ENCODE measurements at places on chromosomes 13 and 19.
A peak's percentile ranks its signal among the peaks of the same experiment; 100 is the strongest.

DNA sequence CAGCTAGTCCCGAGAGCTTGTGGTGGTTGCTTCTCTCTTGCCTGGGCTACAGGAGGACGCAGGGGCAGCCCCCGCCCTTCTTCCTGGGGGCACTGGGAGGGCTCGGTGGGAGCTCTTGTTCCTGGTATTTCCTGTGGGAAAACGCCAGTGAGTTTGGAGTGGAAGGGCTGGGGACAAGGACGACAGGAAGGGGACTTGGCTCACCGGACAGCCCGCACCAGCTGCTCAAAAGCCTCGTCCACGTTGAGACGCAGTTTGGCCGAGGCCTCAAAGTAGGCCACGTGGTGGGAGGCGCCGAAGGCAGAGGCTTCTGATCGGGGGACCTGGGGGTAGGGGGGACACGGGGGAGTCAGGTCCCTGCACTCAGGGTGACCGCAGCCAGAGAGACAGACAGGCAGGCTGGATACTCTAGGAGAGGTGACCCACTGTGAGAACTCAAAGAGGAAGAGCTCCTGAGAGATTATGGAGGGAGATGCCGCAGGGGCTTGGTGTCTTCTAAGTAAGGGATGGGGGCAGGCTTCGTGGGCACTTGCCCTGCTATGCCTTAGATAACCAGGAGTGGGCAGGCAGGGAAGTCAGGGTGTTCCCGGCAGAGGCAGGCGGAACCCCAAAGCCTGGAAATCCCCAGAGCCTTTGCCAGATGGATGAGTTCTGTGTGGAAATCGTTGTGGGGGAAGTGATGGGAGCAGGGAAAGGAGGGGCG is 4.3 kb downstream of the RRAS start:
- no peak overlapping the region for H3K27ac ChIP-seq
- H3K4me1 ChIP-seq, result peaks cover 25% of the 10 kb centered on the region
- no peak for DNase-seq
- no peaks in the 10 kb centered on the region for H3K36me3 ChIP-seq
- H3K4me3 ChIP-seq, result no peak overlapping the region
- peaks cover 1% of the 10 kb centered on the region for H3K27me3 ChIP-seq

GRCh38 chr19:23420824-23421223 is 25.6 kb upstream of the ZNF91 start:
- peaks cover 3% of the 10 kb centered on the region for H3K4me1 ChIP-seq
- no peak overlapping the region for H3K4me3 ChIP-seq
- no peak for DNase-seq
- H3K27me3 ChIP-seq, result peaks cover 2% of the 10 kb centered on the region
- H3K27ac ChIP-seq, result no peak overlapping the region

- H3K27me3 ChIP-seq, result peaks cover 8% of the 10 kb centered on the region
- H3K36me3 ChIP-seq, result no peaks in the 10 kb centered on the region
- H3K4me1 ChIP-seq, result peaks cover 3% of the 10 kb centered on the region
- H3K27ac ChIP-seq, result no peak overlapping the region
- no peak overlapping the region for H3K4me3 ChIP-seq
Measured at GRCh38 chr13:20711301-20712044, 8.0 kb downstream of the IL17D start.

GRCh38 chr13:110329798-110330461 is 22.8 kb downstream of the COL4A2 start:
- H3K36me3 ChIP-seq, result no peaks in the 10 kb centered on the region
- no peak overlapping the region for H3K27ac ChIP-seq
- H3K27me3 ChIP-seq, result peaks cover 10% of the 10 kb centered on the region
- no peaks in the 10 kb centered on the region for H3K4me1 ChIP-seq
- no peak overlapping the region for H3K4me3 ChIP-seq

GRCh38 chr19:33947265-33947964 is 150.7 kb downstream of the KCTD15 start:
- H3K27ac ChIP-seq, result no peak overlapping the region
- H3K4me1 ChIP-seq, result no peaks in the 10 kb centered on the region
- no peak overlapping the region for H3K4me3 ChIP-seq
- peaks cover 6% of the 10 kb centered on the region for H3K27me3 ChIP-seq
- no peak for DNase-seq
- no peaks in the 10 kb centered on the region for H3K36me3 ChIP-seq

DNA sequence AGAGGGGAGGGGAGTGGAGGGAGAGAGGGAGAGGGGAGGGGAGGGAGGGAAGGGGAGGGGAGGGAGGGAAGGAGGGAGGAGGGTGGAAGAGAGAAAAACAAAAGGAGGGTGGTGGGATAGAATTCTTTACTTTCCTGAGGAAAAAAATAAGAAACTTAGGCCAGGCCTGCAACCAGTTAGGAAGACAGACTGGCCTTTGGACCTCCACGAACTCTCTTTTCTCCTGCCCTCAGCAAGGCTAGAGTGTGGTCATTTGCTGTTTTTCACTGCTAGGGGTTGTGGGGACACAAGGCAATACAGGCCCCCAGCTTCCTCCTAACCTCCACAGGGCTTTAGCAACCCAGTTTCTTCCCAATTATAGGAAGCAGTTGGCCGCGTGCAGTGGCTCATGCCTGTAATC is 4.2 kb downstream of the CCDC8 start:
- H3K27ac ChIP-seq, result no peak overlapping the region
- peaks cover 35% of the 10 kb centered on the region for H3K27me3 ChIP-seq
- H3K36me3 ChIP-seq, result no peaks in the 10 kb centered on the region
- H3K4me3 ChIP-seq, result no peak overlapping the region
- no peak for DNase-seq

DNA sequence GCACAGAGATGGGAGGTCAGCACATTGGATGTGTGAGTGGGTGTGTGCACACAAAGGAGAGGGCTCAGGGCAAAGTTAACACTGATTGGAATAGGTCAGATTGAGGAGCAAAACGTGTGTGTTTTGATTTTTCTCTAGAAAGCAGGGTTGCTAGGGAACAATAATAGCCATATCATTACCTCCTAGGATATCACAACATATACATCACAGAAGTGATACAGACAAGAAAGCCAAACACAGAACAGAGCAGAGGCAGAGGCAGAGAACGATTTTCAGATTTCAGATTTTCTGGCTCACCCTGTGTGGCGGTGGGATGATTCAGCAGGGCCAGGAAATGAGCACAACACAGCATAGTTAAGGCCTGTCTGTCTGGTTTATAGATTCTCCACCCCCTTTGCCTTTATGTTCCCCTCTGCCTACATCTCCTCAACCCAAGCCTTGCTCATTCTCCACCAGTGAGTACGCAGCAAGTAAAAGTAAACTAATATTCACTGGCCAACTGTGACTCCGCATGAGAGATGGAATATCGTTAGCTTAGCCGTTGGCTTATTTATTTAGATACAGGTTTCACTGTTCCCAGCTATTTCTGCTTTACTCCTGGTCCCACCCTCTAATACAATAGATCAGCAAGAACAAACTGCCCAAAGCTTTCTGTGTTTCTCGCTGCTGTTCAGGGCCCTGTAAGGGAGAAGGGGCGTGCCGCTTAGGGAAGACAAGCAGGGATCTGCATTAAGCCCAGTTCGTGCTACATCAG is 182.7 kb upstream of the TSC22D1 start:
- no peak for DNase-seq
- H3K4me3 ChIP-seq, result no peak overlapping the region
- peaks cover 4% of the 10 kb centered on the region for H3K27me3 ChIP-seq
- H3K36me3 ChIP-seq, result no peaks in the 10 kb centered on the region
- no peak overlapping the region for H3K27ac ChIP-seq
- H3K4me1 ChIP-seq, result no peaks in the 10 kb centered on the region

- peak; percentile 89 for DNase-seq
- H3K27me3 ChIP-seq, result peaks cover 4% of the 10 kb centered on the region
- peaks cover 18% of the 10 kb centered on the region for H3K4me1 ChIP-seq
- peak overlapping the region; percentile 76 for H3K27ac ChIP-seq
Measured at GRCh38 chr19:46856062-46857022, 4.5 kb upstream of the ARHGAP35 start.

DNA sequence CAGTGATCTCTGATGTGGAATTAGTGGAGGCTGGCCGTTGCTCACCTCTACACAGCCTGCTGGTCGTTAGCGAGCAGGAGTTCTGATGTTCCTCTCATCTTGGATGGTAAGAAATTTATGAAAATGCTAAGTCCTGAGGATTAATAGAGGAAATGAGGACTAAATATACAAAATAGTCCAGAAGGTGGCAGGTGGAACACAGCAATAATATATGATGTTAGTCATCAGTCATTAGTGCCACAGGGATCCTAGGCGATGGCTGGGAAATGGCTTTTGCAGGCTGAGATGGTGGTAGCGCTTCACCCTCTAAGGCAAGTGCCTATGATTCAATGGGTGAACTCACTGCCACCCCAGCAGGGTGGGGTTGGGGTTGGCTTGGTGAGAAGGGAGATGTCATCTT is 338.6 kb upstream of the TMTC4 start:
- H3K4me3 ChIP-seq, result no peak overlapping the region
- DNase-seq, result no peak
- H3K4me1 ChIP-seq, result no peaks in the 10 kb centered on the region
- H3K36me3 ChIP-seq, result no peaks in the 10 kb centered on the region
- H3K27me3 ChIP-seq, result peaks cover 8% of the 10 kb centered on the region
- H3K27ac ChIP-seq, result no peak overlapping the region

DNA sequence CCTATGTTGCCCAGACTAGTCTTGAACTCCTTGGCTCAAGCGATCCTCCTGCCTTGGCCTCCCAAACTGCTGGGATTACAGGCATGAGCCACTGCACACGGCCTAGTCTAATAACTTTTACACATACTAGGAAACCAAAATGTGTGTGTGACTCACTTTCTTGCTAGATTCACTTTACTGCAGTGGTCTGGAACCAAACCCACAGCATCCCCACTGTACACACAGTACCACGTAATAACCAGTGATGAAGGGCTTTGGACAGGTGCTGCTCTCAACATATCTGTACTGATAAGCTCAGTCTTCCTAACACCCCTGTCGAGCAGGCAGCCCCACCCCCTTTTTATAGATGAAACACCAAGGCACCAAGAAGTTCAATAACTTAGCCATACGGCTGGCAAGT is 5.1 kb downstream of the DNMT1 start:
- H3K4me1 ChIP-seq, result peaks cover 47% of the 10 kb centered on the region
- H3K27me3 ChIP-seq, result peaks cover 4% of the 10 kb centered on the region
- DNase-seq, result peak; percentile 11

GRCh38 chr19:56566904-56567273 is 379 bp upstream of the ZNF470 start:
- peaks cover 16% of the 10 kb centered on the region for H3K4me1 ChIP-seq
- DNase-seq, result no peak
- H3K36me3 ChIP-seq, result peaks cover 40% of the 10 kb centered on the region
- H3K4me3 ChIP-seq, result peak overlapping the region; percentile 95
- H3K27me3 ChIP-seq, result peaks cover 5% of the 10 kb centered on the region
- H3K27ac ChIP-seq, result peak overlapping the region; percentile 94

DNA sequence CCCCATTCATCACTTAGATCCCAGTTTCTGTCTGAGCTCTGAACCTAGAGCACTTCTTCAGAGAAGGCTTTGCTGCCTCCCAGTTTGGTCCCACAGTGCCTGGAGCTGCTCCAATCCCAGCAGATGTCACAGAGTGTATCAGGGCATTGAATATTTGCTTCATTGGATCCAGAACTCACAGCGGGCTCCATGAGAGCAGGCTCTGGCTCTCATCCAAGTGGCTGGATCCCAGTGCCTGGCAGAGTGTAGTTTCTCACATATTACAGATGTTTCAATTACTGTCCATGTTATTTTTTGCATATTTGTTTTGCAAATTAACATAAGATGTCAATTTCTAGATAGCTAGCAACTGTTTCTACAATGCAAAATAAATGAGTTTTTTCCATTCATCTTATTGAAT is 50.6 kb downstream of the MYO16 start:
- H3K27me3 ChIP-seq, result no peaks in the 10 kb centered on the region
- DNase-seq, result no peak
- no peaks in the 10 kb centered on the region for H3K36me3 ChIP-seq
- no peak overlapping the region for H3K4me3 ChIP-seq
- H3K27ac ChIP-seq, result no peak overlapping the region

DNA sequence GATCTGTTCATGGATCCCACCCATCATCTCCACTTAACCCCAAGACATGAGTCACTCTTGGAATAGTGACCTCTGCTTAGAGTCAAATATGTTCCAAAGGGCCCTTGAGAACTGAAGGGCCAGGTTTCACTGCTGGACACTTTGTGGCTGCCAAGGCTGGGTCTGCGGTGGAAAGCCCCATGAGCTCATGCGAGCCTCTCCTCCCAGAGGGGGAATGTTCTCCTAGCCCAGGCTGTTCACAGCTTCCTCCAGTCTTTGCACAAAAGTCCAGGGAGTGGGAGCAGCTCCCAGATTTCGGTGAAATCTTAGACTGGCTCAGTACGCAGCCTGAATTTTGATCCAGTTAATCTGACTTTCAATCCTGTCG is 732 bp upstream of the DCLK1 start:
- no peak overlapping the region for H3K4me3 ChIP-seq
- DNase-seq, result no peak
- no peaks in the 10 kb centered on the region for H3K4me1 ChIP-seq
- H3K27me3 ChIP-seq, result peaks cover 4% of the 10 kb centered on the region

DNA sequence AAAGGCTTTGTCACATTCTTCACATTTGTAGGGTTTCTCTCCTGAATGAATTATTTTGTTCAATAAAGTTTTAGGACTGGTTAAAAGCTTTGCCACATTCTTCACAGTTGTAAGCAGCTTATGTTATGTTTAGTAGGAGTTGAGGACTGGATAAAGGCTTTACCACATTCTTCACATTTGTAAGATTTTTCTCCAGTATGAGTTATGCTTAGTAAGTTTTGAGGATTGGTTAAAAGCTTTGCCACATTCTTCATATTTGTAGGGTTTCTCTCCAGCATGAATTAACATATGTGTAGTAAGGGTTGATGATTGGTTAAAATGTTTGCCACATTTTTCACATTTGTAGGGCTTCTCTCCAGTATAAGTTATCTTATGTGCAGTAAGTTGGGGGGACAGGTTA is 79.9 kb downstream of the ZNF431 start:
- H3K27ac ChIP-seq, result no peak overlapping the region
- no peak for DNase-seq
- H3K27me3 ChIP-seq, result no peaks in the 10 kb centered on the region
- no peak overlapping the region for H3K4me3 ChIP-seq
- no peaks in the 10 kb centered on the region for H3K36me3 ChIP-seq

GRCh38 chr19:46186101-46186716 is 38.2 kb downstream of the IGFL2 start:
- H3K4me3 ChIP-seq, result no peak overlapping the region
- H3K27ac ChIP-seq, result no peak overlapping the region
- H3K27me3 ChIP-seq, result peaks cover 7% of the 10 kb centered on the region
- no peaks in the 10 kb centered on the region for H3K4me1 ChIP-seq
- no peak for DNase-seq

DNA sequence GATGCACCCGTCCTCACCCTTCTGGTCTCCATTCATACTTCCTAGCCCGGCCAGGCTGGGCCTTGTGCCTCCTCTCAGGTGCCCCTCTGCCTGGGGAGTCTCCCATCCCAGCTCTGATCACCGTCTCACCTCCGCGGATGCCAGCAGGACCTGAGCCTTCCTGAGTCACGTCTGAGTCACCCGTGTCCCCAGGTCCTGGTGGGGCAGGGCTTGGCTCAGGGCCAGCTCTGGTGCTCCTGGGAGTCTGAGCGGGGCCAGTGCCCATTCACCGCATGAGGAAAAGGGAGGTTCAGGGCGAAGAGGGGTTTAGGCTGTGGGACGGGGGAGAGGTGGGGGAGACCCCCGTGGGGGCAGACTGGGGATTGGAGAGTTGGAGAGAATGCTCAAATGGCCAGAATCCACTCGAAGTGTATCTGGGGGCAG is 593 bp downstream of the ATP8B3 start:
- peaks cover 11% of the 10 kb centered on the region for H3K4me1 ChIP-seq
- no peak overlapping the region for H3K27ac ChIP-seq
- H3K36me3 ChIP-seq, result no peaks in the 10 kb centered on the region
- H3K4me3 ChIP-seq, result peak overlapping the region; percentile 62
